ENCODE measurements at places on chromosomes 4 and X.
A peak's percentile ranks its signal among the peaks of the same experiment; 100 is the strongest.

GRCh38 chrX:51614353-51615012 lies 4.2 kb downstream of the CENPVL3 start:
- peak; percentile 63 for DNase-seq

DNA sequence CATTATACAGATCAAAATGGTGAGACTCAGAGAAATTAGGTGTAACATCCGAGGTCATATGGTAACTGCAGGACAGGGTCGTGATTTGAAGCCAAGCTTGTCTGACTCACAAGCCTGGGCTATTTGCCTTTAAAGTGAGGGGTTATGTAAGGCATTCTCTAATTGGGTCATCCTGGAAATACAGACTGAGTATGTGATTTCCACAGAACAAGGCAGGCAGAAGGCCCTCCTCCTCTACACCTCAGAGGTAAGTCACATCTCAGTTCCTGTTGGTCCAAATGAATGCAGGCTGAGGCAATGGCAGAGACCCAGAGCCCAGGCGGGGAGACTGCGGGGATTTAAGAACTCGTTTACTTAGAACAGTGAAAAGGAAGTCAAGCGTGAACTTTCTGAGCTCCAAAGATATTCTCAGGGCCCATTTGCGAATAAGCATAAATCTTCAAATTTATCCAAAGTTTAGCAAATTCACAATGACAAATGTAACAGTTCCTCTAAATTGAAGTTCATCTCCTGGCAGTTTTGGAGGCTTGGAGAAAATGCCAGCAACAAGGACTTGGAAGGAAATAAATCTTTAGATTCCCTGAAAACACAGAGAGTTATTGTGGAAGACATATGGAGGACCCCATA lies 153.3 kb downstream of the LDB2 start:
- DNase-seq, result peak; percentile 68

DNA sequence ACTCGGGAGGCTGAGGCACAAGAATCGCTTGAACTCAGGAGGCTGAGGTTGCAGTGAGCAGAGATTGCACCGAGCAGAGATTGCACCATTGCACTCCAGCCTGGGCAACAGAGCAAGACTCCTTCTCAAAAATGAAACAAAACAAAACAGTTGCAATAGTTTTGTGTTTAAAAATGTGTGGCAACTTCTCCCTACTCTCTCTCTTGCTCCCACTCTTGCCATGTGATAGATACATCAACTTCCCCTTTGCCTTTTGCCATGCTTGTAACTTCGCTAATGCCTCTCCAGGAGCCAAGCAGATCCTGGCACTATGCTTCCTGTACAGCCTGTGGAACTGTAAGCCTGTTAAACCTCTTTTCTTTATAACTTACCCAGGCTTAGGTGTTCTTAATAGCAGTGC lies 52.5 kb upstream of the INTU start:
- no peak for DNase-seq

- DNase-seq, result no peak
These were observed 528 bp upstream of the FGF2 start for GRCh38 chr4:122826079-122826527.

- DNase-seq, result peak; percentile 44
These were observed 6.8 kb downstream of the SEPTIN6 start for GRCh38 chrX:119686087-119686691.

GRCh38 chr4:23720556-23720955 lies 169.3 kb downstream of the PPARGC1A start:
- peak; percentile 6 for DNase-seq

DNA sequence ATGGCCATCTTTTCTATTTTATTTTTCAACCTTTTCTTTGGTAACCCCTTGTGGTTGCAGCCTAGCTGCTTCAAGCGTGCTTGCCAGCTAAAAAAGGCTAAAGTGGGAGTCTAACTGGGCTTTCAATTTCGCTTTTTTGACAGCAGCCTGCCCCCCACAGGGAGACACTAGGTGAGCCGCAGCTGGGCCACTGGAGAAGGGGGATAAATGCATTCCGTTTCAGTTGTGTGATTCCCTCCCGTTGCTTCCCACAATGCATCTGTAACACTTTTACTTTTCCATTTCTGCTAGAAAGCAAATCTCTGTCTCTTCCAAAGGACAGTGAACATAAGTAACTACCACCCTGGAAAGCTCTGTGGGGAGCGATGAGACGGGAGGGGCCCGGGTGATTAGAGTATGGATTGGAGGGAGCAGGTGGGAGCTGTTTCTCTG lies 86.3 kb upstream of the RAPGEF2 start:
- peak; percentile 26 for DNase-seq

DNA sequence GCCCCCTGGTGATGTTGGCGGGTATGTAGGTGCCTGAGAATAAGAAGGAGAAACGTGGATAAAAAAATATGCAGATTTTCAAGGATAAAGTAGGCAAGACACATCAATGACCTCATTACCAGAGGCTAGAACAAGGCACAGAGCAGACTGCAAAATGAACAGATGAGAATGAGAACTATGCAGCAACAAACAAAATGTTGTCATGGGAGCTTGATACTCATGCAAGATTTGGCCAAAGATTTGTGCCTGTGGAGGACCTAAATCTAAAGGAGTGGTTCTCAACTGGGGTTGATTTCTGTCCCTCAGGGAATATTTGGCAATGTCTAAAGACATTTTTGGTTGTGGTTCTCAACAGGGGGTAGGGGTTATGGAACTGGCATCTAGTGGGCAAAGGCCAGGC lies 177.3 kb downstream of the FRMPD4 start:
- DNase-seq, result peak; percentile 8

DNA sequence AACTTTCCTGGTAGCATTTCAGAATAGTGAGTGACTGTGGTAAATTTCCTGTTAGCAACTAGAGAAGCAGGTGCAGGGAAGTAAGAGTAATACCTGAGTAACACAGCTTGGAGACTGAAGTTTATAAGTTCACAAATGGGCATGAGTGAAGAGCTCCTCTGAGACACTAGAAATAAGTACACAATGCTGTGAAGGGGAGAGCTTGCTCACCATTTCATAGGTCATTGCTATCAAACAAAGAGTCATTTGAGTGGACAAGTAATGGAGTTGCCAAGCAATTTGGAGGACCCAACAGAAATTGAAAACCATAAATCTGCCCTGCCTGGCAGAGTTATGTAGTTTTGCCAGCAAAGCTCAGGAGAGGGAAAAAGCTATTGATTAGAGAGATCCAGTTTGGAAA lies 523.6 kb downstream of the TRAM1L1 start:
- DNase-seq, result no peak

DNA sequence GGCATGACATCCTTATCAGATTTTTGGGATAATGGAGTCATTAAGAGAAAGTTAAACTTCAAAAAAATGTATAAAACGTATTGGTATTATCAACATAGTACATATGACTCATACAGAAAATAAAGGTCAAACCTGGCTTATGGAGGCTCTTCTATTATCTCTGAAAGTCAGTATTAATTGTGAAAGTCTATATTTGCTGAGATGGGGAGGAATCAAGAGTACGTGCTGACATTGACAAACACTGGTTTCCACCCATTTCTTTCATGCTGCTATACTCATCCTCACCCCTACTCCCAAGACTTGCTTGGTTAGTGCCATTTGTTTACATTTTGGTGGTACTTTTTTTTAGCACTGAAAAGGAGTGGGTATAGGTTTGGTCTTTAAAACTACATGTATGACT lies 30.8 kb upstream of the PLA2G12A start:
- DNase-seq, result no peak

DNA sequence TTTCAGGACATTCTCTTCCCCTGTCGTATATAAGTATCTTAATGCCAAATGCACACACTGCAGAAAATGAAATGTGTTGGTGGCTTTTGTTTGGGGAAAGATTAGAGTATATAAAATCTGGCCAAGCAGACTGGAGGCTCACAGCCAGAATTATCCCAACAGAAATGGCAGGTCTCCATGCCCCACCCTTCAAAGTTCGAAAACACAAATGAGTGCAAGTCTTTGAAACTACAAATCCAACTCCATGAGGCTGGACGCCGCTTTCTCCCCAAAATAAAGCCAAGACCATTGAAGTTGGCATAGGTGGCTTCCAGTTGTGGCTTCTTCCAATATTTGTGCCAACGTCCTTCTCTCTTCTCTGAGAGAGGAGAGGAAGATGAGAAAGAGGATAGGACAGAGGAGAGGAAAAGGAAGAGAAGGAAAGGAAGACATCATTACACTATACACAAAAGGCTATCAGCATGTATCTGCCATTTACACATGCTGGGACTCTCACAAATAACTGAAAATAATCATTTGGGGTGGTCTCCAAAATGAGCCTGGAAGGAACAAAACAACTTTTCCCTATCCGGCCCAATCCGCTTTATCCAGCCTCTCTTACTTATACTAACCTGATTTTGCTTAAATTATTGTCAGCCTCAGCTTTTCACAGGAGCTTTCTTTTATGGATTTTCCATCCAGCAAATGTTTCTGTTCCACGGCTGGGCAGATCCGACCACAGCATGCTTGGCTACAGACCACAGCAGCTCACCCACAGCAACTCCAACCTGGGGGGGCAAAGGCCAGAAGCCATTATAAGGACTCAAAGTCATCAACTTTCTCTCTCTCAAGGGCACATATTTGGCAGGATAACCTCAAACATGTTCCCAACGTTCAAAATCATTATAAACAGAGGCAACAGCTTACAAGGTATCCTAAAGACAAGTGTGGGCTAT lies 71.7 kb downstream of the APBB2 start:
- peak; percentile 79 for DNase-seq

DNA sequence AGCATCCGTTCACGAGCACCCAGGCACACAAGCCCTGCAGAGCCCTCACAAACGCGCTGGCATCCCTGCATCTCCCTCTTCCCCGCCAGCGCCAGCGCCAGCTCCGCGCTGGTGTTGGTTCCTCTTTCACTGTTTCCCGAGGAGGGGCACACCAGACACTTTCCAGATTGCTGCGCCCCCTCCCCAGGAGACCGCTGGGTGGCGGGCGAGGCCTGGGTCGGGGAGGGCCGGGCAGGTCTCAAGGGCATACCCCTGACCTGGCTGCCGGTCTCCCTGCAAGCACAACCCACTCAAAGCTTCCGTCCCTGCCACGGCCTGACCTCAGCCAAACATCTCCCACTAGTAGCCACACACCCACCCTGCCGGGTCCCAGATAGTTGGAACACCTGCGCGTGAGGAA lies 2.2 kb upstream of the NKX1-1 start:
- DNase-seq, result no peak

GRCh38 chrX:57952320-57952678 lies 42.0 kb upstream of the ZXDA start:
- no peak for DNase-seq

DNA sequence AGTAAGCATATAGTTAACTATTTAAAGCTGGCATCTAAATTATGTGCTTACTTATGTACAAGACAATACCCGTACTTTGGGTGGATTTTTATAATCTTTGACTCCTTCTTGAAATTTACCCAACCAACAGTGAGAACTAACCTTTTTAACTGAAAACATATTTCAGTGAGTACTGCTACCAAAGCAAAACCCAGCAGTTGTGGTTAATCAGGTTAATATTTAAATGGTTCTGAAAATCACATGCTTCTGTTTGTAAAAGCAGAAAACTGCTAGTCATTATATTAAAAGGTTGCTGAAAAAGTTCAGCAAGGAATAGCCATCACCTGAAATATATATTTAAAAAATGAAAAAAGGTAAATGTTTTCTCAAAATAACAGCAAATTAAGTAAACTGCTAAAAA lies 20.0 kb downstream of the UBE2D3 start:
- no peak for DNase-seq

DNA sequence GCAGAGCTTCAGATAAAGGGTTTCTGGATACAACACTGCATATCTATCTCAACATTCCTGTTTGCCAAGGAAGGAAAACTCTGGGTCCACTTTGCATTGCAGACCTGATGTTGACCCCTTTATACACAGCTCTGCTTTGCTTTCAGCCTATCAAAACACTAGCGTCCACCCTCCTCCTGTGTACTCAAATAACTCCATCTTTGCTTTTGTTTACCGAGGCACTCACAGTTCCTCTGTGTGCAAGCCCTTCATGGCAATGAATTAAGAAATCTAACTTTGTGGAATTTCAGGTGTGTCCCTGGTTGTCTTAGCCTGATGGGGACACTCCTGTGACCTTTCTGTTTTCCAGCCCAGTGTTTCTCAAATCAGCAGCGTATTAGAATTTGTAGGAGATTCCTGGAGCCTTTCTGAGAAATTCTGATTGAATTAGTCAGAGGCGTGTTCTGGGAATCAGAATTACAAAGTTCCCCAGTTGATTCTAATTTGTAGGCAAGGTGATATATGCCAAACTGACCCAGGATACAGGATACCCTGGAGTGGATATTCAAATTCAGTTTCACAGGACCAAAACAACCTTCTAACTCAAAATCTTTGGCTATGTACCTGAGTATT lies 68.6 kb downstream of the DTHD1 start:
- DNase-seq, result no peak

DNA sequence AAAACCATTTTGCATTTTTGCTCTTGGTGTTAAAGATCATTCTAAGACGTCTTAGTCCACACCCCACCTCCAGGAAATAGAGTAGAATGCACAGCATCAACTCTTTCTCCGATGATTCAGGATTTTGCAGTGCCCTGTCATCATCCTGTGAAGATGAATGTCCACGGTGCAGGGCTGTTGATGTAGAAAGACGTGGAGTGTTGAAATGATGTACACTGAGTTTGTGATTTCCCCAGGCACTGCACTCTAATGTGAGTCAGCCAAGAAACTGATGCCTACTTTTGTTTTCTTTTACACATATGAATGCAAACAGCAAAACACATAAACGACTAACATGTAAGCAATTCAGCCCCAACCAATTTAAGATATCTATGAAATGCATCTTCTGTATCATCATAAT lies 10.5 kb downstream of the LGI2 start:
- peak; percentile 55 for DNase-seq

DNA sequence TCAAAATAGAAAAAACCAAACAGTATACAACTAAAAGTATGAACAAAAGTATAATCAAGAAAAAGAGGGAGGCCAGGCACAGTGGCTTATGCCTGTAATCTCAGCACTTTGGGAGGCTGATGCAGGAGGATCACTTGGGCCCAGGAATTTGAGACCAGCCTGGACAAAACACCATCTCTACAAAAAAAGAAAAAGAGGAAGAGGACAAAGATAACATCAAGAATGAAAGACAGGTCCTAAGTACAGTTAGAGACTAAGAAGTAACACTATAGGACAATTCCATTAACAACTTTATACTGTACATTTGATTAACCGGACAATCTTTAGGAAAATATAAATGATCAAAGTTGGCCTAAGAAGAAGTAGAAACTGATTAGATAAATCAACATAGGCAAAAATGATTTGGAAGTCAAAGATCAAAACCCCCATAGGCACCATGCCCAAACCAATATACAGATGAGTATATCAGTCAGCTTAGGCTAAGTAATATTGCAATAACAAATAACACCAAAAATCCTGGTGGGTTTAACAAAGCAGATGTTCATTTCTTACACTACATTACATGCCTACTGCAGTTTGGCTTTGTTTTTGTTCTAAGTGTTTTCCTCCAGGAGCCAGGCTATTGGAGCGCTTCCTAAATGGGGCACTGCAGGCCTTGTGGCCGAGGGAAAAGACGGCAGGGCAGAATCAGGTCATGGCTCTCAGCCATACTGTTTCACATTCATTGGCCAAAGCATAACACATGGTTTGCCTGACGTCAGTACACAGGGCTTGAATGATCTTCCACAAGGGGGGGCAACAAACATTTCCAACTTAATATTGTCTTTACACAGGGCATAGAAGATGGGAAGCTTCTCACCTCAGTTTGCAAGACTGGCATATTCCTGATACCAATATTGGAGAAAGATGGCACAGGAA lies 42.2 kb upstream of the HGFAC start:
- peak; percentile 13 for DNase-seq
